CD8-positive, alpha-beta T cell (primary cell): ENCODE measurements at places on chromosomes 16 and 17.

DNA sequence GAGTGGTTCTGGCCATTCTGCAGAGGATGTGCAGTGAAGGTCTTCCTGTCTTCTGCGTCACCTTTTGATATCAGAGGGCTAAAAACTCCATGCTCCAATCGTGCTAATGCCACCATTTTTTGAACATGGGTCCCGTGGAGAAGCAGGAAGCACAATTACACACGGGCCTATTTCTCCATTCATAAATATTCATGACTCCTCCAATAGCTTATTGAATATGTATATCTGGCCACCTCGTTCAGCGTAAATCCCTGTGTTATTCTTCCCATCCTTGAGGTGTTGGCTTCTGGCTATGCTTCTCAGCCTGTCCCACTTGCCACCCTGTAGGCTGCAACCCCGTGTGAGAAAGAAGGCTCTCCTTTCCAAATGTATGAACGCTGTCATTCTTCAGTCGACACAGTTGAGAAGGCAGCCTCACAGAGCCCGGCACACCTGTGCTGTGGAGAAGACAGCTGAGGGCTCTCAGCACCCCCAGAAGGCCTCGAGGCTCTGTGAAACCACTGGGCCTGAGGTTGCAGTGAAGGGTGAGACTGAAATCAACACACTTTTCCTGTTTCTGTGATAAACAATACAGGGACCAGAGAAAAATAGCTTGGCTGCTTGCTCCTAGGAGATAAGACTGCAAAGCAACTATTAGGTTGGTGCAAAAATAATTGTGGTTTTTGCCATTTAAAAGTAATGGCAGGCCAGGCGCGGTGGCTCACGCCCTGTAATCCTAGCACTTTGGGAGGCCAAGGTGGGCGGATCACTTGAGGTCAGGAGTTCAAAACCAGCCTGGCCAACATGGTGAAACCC is 4.9 kb upstream of the ANKRD40CL start:
- DNase-seq, result no peak

DNA sequence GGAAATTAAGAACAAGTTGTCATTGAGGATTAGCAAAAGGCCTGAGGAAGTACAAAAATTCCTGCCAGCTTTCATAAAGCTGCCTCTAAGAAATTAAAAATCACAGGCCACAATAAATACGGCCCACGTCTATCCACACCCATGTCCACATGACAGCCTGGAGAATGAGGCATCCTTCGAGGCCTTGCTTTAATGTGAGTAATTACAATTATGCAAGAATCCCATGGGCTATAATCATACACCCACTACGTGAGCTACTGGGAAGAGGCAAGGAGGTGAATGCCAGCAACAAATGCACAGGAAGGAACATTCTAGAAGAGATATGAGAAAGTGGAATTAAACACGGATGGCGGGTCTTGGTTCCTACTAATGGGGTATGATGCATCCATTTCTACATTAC is 65.4 kb upstream of the ZFHX3 start:
- DNase-seq, result no peak

GRCh38 chr17:35748979-35749378 is 4.1 kb downstream of the GAS2L2 start:
- DNase-seq, result no peak

GRCh38 chr17:12605222-12605621 is 60.5 kb upstream of the MYOCD start:
- no peak for DNase-seq

GRCh38 chr16:68069511-68070248 is 15.5 kb upstream of the NFATC3 start:
- DNase-seq, result peak; percentile 43

DNA sequence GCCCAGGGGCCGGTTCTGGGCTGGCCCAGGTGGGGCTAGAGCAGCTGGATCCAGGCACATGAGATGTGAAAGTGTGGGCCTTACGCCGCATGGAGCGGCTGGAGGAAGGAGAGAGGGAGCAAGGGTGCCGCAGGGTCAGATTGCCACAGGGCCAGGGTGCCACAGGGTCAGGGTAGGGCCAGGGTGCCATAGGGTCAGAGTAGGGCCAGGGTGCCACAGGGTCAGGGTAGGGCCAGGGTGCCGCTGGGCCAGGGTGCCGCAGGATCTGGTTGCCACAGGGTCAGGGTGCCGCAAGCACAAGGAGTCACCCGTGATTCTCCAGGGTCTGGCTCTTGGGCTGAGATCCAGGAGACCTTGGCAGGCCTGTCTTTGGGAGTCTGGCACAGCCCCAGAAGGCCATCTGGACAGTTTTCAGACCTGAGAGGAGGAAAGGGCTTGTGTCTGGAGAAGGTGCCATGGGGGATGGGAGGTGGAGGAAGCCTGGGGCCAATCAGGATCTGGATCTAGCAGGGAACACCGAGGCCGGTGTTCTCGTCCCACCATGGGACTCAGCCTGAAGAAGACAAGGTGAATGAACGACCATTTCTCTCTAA is 13.1 kb upstream of the LASP1NB start:
- no peak for DNase-seq

DNA sequence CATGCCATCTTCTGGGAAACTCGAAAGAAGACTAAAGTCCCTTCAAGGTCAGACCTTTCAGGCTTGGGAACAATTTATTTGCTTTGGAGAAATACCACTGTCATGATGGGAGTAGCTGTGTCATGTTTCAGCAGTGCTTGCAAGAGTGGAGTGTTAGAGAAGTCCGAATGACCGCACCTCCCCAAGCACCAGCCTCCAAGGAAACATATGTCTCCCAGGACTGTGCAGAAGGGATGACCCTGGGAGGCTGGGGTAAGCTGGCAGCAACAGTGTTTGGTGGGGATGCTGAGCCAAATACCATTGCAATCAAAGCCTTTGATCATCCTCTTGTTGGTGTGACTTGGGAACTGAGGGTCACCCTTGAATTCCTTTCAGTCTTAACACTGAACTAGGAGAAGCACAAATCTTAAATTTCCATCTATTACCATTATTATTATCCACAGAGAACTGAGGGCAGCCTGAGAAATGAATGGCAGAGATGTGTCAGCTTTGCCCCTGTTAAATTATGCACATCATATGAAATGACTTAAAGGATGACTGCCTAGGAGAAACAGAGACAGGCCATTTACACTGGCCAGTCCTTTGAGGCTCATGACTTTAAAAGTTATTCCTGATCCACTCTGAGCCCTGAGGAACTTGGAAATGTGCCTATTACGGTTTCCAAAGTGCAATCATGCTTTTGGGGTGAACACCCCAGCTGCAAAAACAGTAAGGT is 244.9 kb downstream of the CA10 start:
- DNase-seq, result no peak

- no peak for DNase-seq
Observed at GRCh38 chr16:24428756-24429155, 110.6 kb upstream of the RBBP6 start.

DNA sequence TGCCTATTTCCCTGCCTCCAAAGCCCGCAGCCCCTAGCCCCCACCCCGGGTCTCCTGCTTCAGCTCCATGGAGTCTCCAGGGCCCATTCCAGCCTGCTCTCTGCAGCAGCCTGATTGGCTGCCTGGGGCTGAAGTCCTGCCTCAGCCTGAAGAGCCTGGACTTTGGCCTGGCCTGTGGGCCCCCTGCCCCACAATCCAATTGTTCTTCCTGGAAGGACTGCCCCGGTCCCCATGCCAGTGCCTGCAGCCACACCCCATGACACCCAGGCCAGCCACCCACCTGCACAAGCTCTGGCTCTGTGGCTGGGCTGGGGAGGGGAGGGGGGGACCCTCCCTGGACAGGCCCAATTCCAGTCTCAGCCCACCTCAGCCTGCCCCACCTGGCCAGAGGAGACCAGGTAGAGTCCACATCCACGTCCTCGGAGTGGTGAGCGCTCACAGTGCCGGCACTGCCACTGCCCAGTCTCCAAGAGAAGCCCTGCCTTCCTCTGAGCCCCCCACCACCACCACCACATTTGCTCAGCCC is 12.3 kb downstream of the ENPP7 start:
- DNase-seq, result no peak

DNA sequence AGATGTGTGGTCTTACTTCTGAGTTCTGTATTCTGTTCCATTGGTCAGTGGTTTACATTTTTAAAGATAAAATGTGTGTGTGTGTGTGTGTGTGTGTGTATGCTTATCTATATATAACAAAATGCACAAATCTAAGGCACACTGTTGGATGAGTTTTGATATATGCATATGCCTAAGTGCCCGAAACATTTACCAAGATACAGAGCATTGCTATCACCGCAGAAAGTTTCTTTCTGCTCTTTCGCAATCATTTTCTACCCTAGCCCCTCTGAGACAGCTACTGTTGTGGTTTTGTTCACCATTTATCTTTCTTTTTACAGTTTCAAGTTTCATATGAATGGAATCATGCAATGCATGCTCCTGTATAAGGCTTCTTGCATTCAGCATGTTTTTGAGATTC is 97.0 kb downstream of the MRTFB start:
- DNase-seq, result no peak

GRCh38 chr16:75238853-75239541 is 12.4 kb downstream of the BCAR1 start:
- no peak for DNase-seq

DNA sequence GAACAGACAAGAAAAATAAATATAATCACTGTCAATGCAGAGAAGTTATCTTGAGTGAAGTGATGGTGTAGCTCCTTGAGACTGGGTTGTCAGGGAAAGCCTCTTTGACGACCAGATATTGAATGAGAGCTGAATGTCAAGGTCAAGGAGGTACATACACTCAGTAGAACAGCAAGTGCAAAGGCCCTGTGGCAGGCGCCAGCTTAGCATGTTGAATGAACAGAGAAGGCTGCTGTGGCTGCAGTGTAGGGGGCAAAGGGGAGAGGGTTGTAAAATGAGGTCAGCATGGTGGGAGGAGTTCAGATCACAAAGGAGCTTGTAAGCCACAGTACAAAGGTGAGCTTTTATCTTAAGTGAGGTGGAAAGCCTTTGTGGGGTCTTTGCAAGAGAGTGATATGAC is 111.5 kb downstream of the ZFHX3 start:
- no peak for DNase-seq

- no peak for DNase-seq
Observed at GRCh38 chr17:40373324-40373723, 8.8 kb upstream of the GJD3 start.

- peak; percentile 67 for DNase-seq
Observed at GRCh38 chr17:51166987-51167931, 1.0 kb downstream of the NME2 start.

DNA sequence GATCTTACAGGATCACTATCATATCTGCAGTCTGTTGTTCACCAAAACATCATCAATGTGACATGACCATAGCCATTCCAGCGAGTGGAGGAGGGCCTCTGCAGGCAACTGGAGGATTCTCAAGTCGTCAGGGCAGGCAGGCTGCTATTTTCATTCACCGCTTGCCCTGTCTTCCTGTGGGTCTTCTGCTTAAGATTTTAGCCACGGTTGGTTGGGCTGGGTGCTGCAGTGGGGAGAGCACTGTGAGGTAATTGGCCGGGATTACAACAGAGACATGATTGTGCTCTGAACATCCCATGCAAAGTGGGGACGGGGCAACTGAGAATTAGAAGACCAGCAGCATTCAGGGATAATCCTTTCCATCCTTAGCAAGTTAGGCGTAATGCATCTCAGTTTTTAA is 245.9 kb downstream of the CPPED1 start:
- no peak for DNase-seq

GRCh38 chr16:79165079-79165478 is 435.5 kb downstream of the MAF start:
- DNase-seq, result no peak

- DNase-seq, result no peak
Observed at GRCh38 chr16:19861133-19861532, 23.5 kb downstream of the GPRC5B start.

- no peak for DNase-seq
Observed at GRCh38 chr16:11273721-11274324, 394 bp upstream of the PRM3 start.

DNA sequence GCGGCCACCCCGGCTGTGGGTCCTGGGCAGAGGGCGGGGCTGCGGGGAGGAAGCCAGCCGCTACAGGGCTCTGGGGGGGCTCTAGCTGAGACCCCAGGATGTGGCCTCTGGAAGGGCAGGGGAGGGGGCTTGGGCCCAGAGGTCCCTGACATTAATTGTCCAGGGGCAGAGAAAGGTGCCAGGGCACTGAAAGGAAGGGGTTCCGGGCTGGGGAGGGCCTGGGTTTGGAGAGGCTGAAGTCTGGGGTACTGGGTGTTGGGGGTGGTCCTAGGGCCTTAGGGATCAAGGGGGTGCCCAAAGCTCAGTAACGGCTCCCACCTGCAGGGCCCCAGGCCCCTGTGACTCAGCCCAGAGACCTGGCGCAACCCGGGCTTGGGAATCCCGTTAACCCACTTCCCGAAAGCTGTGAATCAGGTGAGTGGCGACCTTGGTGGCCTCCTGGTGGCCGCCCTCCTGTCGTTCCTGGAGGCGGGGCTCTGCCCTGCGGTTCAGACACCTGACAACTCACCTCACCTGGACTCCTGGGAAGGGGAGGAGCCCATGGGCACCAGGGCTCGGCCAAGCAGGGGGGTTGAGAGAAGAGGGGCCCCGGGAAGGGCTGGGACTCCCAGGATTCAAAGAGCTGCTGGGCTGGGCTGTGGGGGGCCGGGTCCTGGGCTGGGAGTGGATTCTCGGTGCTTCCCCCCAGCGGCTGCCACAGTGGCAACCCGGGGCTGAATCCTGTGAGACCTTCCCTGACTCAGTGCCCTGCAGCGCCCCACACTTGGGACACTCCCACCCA is 465 bp upstream of the PRSS22 start:
- DNase-seq, result no peak

DNA sequence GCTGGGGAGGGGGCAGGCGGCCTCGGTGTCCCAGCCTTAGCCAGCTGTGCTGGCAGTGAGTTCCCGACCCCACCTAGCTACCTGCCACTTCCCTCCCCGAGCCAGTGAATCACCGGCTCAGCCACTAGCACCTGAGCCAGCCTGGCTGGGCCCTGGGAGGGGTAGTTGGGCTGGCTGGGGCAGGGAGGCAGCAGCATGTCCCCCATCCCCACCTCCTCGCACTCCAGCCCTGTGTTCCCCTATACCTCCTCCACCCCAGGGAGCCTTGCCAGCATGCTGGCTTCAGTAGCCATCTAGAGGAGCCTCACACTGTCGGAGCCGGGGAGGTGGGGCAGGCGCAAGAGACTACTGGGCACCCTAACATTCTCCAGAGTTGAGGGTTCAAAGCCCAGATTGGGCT is 2.8 kb downstream of the EVPL start:
- DNase-seq, result no peak

DNA sequence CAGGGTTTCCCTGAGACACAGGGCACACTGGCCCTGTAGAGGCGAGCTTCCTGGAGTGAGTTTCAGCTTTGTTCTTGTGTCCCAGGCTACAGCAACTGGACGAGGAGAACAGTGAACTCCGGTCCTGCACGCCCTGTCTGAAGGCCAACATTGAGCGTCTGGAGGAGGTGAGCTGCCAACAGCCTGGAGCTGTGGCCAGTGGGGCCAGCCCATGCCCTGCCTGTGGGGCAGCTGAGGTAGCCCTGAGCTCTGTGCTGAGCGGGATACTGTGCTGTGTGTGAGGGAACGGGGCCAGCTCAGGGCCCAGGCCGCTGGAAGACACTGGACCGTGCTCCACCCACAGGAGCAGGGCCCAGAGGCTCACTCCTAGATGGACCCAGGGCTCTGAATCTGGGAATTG is 8.7 kb upstream of the CAPN15 start:
- DNase-seq, result no peak

- DNase-seq, result no peak
Observed at GRCh38 chr16:56588781-56589140, 567 bp upstream of the MT3 start.

- DNase-seq, result no peak
Observed at GRCh38 chr17:80882926-80883685, 108.5 kb upstream of the CHMP6 start.

GRCh38 chr16:72997141-72997542 is 50.8 kb downstream of the ZFHX3 start:
- no peak for DNase-seq
